ENCODE measurements at places on chromosomes 5 and 9.

DNA sequence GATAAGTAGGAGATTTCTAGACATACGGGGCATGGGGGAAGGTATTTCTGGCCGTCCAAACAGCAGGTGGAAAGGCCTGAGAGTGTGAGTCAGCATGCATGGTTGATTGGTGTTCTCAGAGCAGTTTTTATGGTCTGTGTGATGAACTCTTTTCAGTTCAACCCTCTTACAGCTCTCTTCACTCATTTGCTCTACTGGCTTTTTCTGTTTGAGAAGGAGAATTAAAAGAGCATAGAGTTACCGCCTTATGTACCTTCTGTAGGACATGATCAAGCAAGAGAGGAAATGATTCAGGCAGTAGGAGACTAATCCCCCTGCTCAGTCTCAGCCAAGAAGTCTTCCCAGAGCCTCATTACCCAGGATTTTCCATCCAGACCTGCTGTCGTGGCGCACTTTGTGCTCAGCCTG, 92.4 kb downstream of the PRDM6 start:
- DNase-seq: peak; percentile 64

GRCh38 chr9:81737871-81738507, 48.6 kb upstream of the TLE1 start:
- DNase-seq: peak; percentile 27

DNA sequence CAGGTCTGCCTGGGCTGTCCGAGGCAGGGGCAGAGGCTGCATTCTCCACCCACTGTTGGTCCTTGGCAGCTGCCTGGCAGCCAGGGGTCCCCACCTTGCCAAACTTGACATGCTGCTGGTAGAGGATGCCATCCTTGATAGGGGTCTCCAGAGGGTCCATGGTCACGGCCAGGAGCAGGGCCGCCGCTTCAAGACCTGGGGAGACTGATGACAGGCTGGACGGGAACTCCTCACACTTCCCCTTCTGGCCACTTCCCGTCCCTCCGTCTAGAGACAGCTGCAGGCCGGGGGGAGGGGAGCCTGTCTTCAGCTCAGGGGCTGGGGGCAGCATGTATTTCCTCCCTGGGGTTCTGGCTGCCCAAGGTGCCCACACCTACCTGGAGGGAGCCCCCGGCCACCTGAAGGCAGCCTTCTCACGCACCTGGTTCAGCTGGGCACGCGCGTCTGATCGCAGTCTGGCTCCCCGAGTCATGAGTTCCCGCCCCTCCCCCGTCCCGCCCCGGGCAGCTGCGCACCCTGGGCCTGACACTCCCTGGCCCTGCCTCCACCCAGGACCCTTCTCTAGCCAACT, at the start of gene DOK3:
TSS of gene DOK3 (minus strand) at position 446 of the 571 bp plus-strand sequence. CDS start at position 160, 286 bp downstream.
- no peak for DNase-seq

DNA sequence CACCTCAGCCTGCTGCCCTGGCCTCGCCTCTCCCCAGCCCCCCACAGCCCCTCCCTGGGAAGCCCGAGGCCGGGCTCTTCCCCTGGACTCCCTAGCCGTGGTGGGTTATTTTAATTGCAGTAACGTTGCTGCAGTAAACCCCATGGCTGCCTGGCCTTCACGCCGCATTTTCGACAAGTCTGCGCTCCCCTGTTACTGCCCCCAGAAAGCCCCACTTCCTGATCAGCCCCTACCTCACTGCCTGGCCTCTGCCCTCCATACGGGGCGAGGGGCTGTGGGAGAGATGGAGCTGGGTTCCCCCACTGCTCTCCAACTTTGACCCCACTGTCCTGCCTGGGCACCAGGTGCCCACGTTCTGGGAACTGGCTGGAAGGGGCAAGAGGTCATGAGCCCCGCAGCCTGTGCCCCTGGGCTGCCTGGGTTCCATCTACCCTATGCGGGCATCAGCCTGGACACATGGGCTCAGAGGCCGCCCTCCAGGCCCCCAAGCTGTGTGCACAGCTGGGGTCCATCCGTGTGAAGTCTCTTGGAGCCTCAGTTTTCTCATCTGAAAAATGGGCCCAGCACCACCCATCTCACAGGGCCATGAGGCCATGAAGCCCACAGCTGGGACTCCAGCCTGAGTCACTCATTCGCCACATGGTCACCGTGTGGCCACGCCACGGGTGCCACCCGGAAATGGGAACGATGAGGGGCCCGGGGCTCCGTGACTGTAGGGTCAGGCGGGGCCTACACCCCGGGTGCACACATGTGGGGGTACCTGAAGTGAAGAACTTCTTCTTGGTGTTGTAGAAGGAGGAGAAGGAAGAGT, 11.5 kb downstream of the EGFL7 start:
- DNase-seq: no peak

GRCh38 chr9:37574241-37574721, 1.9 kb downstream of the FBXO10 start:
- peak; percentile 44 for DNase-seq

- no peak for DNase-seq
These were observed 22.5 kb upstream of the MAST4 start for GRCh38 chr5:66573733-66574132.

GRCh38 chr5:172869691-172870090, 35.6 kb downstream of the ERGIC1 start:
- DNase-seq: peak; percentile 19

DNA sequence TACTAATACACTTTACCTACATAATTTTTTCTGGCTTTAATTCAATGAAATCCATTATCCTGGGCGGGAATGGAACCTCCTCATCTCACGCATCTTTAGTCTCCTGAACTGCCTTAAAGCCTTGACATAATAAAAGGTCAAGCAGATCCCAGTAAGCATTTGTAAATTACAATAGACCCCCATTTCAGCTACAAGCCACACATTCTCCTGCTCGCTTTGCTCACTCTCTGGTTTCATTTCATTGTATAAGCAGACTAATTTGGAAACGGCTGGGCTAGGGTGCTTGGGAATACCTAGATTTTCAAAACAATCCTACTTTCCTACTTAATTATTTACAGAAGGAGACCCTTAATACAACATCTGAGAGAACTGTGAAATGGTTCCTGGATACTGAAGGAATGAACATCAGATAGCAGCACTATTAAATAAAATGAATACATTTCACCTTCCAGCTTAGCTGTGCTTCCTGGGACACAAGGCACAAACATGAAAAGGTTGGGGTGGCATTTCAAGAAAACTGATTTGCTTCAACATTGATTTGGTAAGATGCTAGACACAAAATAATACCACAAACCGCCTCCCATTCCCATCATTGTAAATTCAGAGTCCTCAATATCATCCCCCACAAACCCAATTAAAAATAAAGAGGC, 1.5 kb downstream of the JAKMIP2 start:
- no peak for DNase-seq

- DNase-seq: no peak
These were observed 72.5 kb downstream of the CSNK1A1 start for GRCh38 chr5:149478761-149479160.

DNA sequence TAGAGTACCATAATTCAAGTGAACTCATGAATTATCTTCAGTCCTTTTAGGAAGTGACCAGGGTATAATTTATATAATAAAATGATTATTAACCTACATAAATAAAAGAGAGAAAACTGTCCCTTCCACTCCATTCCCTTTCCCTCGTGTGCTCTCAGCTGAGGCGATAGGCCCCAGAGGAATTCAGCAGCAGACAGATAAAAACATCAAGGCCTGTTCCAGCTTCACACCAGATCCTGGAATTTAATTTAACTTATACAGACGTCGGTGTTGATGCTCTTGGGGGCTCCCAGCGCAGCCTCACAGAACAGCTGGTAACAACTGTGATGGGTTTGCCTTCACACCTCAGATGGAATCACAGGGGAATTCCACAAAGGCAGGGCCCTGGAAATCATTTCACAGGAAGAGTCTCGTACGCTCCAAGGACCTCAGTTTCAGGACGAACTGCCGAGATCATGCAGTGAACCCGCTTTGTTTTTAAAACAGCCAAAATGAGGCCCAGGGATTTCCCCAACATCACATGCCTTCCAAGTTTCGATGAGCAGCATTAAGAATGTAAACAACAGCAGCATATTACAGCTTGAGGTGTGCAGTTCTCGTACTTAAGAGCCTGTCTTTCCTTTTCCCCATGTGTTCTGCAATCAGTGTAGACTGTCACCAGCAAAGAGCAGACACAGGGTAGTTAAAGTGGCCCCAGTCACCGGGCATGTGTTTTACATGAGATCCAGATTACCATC, 73.6 kb upstream of the ALDH1B1 start:
- peak; percentile 18 for DNase-seq

- no peak for DNase-seq
These were observed 1.3 kb downstream of the ARSB start for GRCh38 chr5:78983601-78984438.

DNA sequence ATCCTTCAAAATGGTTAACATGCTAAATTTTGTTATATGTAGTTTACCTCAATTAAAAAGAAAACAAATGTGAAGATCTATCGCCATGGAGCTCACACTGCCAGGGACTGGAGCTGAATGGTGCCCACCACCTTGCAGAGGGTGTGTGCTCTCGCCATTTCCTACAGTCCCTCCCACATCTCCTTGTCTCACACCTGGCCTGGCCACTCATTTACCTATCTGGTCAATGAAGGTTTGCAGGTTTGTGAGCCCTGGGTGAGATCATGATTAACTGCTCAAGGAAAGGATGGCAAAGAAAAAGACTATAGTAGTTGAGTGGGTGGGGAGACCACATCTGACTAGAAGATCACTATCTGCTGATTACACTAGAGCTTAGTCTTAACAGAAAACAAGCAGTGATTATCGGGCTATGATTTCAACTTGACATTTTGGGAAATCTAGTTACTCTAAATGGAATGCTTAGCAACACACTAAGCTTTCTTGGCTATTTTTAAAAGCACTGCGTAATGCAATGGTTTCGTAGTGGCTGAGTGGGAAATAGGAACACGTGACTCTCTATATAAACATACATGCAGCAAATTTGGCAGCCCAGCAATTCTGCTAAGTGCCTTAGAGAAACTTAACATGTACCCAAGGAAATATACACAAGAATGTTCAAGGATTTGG, 27.3 kb downstream of the PUM3 start:
- peak; percentile 96 for DNase-seq

DNA sequence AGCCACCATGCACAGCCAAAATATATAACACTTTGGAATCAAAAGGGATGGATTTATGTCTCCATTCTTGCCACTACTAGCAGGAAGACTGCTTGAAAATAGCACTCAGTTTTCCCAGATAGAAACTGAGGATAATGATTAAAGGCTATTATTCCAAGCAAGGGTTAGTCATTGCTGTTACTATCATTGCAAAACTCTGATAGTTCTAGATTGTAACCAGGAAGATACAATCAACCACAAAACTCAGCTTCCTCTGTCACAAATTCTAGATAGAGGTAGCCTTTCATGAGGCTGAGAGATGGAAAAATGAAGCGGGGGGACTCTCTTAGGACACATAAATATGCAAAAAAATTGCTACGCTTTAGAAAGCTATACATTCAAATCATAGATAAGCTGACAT, 3.1 kb downstream of the ANXA1 start:
- DNase-seq: peak; percentile 64

- no peak for DNase-seq
These were observed 36.2 kb downstream of the CDK7 start for GRCh38 chr5:69270840-69271239.

DNA sequence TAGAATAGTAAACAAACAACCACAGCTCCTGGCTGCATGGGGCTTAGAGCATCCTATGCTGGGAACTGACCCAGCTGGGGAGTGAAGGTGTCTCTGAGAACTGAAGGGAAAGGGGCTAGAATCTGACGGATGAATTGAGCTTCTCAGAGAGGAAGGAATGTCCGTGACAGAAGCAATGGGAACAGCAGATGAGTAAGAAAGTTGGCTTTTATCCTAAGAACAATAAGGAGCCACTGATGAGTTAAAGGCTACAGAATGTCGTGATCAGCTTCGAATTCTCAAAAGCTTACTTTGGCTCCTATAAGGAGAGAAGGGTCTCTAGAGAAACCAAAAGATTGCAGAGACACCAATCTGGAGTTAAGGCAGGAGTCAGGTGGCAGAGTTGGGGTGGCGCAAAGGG, 52.6 kb downstream of the EBF1 start:
- no peak for DNase-seq

DNA sequence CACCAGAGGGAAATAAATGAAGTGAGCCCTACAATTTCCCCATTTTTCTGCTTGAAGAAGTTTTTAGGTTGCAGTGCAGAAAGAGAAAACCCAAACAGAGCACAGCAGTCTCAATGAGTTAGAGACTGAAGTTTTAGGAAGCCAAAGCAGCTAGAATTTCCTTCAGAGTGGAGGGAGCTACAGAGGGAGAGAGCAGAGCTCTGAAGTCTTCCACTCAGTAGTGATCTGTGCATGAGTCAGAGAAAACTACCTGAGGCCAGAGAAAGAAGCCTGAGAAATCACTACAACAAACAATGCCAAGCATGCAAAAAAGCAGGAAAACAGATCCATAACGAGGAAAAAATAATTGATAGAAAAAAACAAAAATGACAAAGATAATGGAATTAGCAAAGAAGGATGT, 17.9 kb upstream of the NDUFB6 start:
- no peak for DNase-seq

- DNase-seq: no peak
These were observed 15.5 kb downstream of the MEGF9 start for GRCh38 chr9:120698766-120699165.
